ENCODE measurements at places on chromosomes 13 and 19. TPM values are rescaled to one million over a fixed set of nuclear protein-coding genes. Genes with fewer than 3 reads are reported as not detected.

WDR88 gene
- total RNA-seq, result not detected

CEACAM3 gene
- not detected for total RNA-seq

- no peaks in the 10 kb centered on the region for H3K4me1 ChIP-seq
- H3K36me3 ChIP-seq, result no peaks in the 10 kb centered on the region
- H3K27me3 ChIP-seq, result no peaks in the 10 kb centered on the region
Measured at GRCh38 chr13:37413161-37413560, 185.4 kb downstream of the POSTN start.

COL5A3 gene
- total RNA-seq, result 0.18 TPM

GRCh38 chr19:30325676-30326392 is 46.4 kb upstream of the ZNF536 start:
- H3K27me3 ChIP-seq, result no peaks in the 10 kb centered on the region
- no peak overlapping the region for H3K27ac ChIP-seq
- no peaks in the 10 kb centered on the region for H3K4me1 ChIP-seq
- DNase-seq, result no peak

DNA sequence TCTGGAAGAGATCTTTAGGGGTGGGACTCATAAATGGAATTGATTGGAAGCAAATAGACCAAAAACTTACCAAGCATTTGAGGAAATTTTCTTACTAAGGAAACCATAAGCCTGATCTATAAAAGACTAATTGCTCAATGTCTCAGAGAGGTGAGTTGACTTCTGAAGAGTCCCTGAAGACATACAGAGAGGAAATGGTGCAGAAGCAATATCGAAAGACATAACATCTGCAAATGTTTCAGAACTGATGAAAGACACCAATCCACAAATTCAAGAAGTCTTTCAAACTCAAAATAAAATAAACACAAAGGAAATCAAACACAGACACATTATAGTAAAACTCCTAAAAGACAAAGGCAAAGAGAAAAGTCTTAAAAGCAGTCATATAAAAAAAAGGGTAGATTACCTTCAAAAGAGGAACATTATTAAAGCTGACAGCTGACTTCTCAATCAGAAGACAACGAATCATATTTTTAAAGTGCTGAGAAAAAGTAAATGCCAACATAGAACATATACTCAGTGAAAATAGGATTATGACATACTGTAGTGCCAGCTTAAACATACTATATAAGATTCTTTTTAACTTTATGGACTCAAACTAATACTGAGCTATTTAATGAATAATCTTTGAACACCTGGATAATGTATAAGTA is 45.4 kb upstream of the CALM3 start:
- DNase-seq, result no peak
- no peak overlapping the region for H3K4me3 ChIP-seq
- peaks cover 12% of the 10 kb centered on the region for H3K27me3 ChIP-seq
- H3K4me1 ChIP-seq, result no peaks in the 10 kb centered on the region
- H3K36me3 ChIP-seq, result peaks cover 2% of the 10 kb centered on the region

DZIP1 gene
- 0.34 TPM for total RNA-seq

DNA sequence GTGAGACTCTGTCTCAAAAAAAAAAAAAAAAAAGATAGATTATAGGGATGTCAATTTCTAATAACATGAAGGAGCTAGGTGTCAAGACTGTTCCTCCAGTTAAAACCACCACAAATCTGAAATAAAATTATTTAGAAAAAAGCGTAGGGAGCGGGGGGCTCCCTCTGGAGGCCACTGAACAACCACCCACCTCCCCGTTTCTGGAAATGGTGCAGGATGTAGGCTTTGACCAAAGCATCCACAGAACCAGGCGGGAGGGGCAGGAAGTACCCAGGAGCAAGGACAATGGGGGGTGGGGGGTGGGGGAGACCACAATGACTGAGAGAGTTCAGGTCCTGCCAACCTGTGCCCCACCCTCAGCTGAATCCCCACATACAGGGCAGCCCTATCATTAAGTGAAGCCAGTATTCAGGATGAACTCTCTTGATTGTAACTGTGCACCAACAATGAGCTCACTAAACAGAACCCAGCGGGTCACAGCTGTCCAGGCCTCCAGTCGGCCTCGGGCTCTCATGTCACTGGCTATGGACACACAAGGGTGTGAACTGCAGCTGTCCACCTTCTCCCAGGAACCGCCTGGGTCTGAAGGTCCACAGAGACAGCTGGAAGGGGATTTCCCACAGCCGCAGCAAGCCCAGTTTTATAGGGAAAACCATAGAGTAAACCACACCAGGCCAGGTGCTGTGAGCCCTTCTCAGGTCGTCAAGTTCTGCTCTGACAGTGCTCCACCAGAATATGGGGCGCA is 6.6 kb downstream of the ZSCAN18 start:
- peaks cover 28% of the 10 kb centered on the region for H3K36me3 ChIP-seq
- H3K4me3 ChIP-seq, result no peak overlapping the region
- no peak overlapping the region for H3K27ac ChIP-seq
- H3K27me3 ChIP-seq, result no peaks in the 10 kb centered on the region

MOB3A gene
- 240 TPM for total RNA-seq

INAFM1 gene
- 14.3 TPM for total RNA-seq

DNA sequence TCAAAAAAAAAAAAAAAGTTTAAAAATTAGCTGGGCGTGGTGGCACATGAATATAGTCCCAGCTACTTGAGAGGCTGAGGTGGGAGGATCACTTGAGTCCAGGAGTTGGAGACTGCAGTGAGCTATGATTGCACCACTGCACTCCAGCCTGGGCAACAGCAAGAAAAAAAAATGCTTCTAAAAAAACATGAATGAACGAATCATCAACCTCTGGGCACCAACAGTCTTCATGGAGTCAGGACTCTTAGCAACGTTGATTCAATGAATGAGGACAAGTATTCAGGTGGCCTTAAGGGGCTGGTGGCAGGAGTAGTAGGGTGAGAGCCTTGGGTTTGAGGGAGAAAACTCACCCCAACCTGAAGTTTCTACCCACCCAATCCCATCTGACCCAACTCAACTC is 20.6 kb upstream of the OLFM2 start:
- H3K4me3 ChIP-seq, result no peak overlapping the region
- H3K27ac ChIP-seq, result no peak overlapping the region
- no peaks in the 10 kb centered on the region for H3K4me1 ChIP-seq
- no peak for DNase-seq
- no peaks in the 10 kb centered on the region for H3K36me3 ChIP-seq
- no peaks in the 10 kb centered on the region for H3K27me3 ChIP-seq

- H3K27ac ChIP-seq, result peak overlapping the region; percentile 64
- no peak overlapping the region for H3K4me3 ChIP-seq
- DNase-seq, result peak; percentile 29
- H3K27me3 ChIP-seq, result peaks cover 9% of the 10 kb centered on the region
Measured at GRCh38 chr19:42154471-42155323, 22.5 kb upstream of the POU2F2 start.

DNA sequence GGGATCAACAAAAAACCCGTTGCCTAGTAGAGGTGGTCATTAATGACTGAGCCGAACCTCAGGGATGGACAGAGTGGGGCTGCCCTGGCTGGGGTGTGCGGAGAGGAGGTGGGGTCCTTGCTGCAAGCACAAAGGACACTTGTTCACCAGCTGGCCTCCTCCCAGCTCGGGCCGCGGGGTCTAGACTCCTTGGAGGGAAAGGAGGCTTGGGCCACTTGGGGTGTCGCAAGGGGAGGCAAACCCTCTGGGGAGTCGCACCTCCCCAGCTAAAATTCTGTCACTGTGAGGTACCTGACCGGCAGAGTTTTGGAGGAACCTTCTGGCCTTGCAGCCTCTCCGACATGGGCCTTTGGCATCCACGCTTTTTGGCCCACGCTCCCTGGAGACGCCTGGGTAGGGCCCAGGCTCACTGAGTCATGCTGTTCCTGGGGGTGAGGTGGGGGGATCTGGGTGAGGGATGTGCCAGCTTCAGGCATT is 8.2 kb downstream of the KLHL26 start:
- DNase-seq, result no peak
- H3K27me3 ChIP-seq, result no peaks in the 10 kb centered on the region
- no peak overlapping the region for H3K27ac ChIP-seq
- no peaks in the 10 kb centered on the region for H3K36me3 ChIP-seq

CDADC1 gene
- total RNA-seq, result 13.7 TPM

DNA sequence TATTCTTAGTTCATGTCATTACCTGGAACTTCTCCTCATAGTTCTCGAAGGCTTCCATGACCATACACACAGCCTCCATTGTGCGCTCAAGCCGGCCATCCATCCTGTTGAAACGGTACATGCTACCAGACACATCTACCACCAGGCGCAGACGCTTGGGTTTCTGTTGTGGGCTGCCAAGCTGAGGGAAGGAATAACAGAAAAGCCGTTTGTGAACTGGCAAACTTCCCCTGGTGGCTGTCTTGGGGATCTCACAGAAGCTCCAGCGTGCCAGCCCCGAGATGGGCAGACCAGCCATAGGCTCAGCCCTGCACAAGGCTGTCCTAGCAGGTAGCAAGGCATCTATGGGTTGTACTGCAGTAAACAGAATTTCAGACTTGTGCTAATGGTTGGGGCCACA is 130.1 kb downstream of the RGCC start:
- no peak overlapping the region for H3K4me3 ChIP-seq
- peak; percentile 26 for DNase-seq
- peaks cover 27% of the 10 kb centered on the region for H3K36me3 ChIP-seq
- H3K27ac ChIP-seq, result no peak overlapping the region
- H3K27me3 ChIP-seq, result no peaks in the 10 kb centered on the region
- peaks cover 3% of the 10 kb centered on the region for H3K4me1 ChIP-seq

DNA sequence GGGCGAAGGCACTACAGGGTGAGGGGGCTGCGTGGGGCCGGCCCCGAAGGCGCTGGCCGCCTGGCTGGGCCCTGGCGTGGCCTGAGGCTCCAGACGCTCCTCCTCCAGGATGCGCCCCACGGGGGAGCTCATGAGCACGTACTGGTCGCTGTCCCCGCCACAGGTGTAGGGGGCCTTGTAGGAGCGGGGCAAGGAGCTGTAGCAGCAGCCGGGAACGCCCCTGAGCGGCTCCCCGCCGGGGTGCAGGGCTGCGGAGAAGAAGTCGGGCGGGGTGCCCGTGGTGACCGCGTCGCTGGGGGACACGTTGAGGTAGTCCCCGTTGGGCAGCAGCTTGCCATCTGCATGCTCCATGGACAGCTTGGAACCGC is 3.0 kb downstream of the IRS2 start:
- peaks cover 12% of the 10 kb centered on the region for H3K36me3 ChIP-seq
- no peak overlapping the region for H3K4me3 ChIP-seq
- peaks cover 4% of the 10 kb centered on the region for H3K27me3 ChIP-seq
- H3K27ac ChIP-seq, result no peak overlapping the region

- peaks cover 53% of the 10 kb centered on the region for H3K27me3 ChIP-seq
- H3K4me3 ChIP-seq, result peak overlapping the region; percentile 31
Measured at GRCh38 chr13:27952876-27953675, 16.0 kb downstream of the CDX2 start.

GRCh38 chr19:33317517-33317916 is 15.2 kb upstream of the CEBPA start:
- H3K4me3 ChIP-seq, result no peak overlapping the region
- H3K27ac ChIP-seq, result no peak overlapping the region
- DNase-seq, result no peak
- H3K36me3 ChIP-seq, result no peaks in the 10 kb centered on the region

DNA sequence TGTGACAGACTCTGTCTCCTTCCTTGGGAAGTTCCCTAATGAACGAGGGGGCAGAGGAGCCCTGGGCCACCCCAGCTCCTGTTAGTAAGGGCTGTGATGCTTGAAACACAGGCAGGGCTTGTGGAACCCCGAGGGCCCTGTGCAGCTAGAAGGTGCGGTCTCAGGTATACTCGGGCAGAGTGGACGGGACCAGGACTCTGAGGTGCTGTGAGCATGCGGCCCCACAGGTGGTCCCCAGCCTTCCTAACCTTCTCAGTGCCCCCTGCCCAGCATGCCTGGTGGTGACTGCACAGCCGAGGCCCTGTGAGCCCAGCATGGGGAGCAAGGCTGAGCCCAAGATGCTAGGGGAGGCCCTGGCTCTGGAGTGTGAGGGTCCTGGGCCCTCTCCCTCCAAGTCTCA is 4.0 kb upstream of the SIGLEC8 start:
- H3K4me1 ChIP-seq, result peaks cover 16% of the 10 kb centered on the region
- DNase-seq, result no peak
- H3K36me3 ChIP-seq, result peaks cover 2% of the 10 kb centered on the region
- H3K27ac ChIP-seq, result no peak overlapping the region
- peaks cover 46% of the 10 kb centered on the region for H3K27me3 ChIP-seq

GRCh38 chr13:33271759-33272158 is 13.8 kb downstream of the STARD13 start:
- no peak overlapping the region for H3K27ac ChIP-seq
- H3K4me1 ChIP-seq, result no peaks in the 10 kb centered on the region
- no peak overlapping the region for H3K4me3 ChIP-seq
- no peak for DNase-seq

PDCD2L gene
- total RNA-seq, result 12.9 TPM

DNA sequence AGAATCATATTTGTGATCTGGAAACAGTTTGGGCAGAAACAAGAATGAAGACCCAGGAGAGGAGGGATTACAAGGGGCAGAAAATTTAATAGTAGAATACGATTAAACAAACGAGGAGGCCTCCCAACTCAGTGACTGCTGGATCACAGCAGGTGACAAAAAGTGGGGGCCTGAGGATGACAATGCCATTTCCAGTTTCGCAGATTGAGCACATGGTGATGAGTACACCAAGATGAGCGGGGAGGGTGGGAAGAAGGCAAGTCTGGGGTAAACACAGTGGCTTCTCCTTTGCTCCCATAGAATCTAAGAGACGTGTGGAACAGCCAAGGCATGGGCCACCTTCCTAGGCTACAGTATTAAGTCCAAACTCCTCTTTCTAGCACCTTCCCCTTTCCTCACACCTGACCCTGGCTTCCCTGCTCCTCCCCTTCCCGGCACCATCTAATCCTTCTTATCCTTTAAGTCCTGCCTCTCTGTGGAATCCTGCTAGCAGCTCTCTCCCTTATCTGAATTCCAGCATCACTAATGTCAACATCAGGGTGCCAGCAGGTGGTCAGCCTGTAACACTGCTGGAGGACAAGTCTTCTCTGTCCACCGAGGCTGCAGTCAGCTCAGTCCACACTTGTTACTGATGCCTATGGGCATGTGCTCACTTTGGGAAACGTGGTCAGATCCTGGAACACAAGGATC is 13.5 kb downstream of the ATP7B start:
- DNase-seq, result no peak
- no peaks in the 10 kb centered on the region for H3K36me3 ChIP-seq
- peaks cover 27% of the 10 kb centered on the region for H3K27me3 ChIP-seq
- H3K27ac ChIP-seq, result no peak overlapping the region

RUBCNL gene
- total RNA-seq, result 0.21 TPM

DNA sequence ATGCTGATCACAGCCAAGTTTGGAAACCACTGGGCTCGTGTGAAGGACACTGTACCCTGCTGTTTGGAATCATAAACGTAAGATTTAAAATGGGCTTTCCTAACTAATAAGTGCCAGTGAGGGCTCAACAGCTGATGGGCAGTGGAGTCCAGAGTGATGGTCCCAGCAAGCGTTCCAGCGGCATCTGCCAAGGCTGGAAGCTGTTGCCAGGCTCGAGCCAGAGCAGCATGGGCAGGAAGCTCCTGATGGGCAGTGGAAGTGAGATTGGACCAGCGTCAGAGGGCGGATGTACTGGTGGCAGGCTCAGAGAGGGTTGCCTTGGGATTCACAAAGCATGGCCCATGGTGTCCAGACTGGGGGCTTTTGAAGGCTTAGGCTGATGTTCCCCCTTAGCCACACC is 30.2 kb downstream of the COL4A2 start:
- no peak overlapping the region for H3K27ac ChIP-seq
- no peak for DNase-seq
- H3K36me3 ChIP-seq, result no peaks in the 10 kb centered on the region
- H3K4me3 ChIP-seq, result no peak overlapping the region

- no peak for DNase-seq
- H3K36me3 ChIP-seq, result no peaks in the 10 kb centered on the region
- no peak overlapping the region for H3K4me3 ChIP-seq
Measured at GRCh38 chr13:69947582-69947981, 160.0 kb upstream of the ATXN8OS start.

Data from activated CD8-positive, alpha-beta T cell treated with anti-CD3 and anti-CD28 coated beads, Interleukin-2, amount 10 ng/mL, durations not matched to agents 7 days and 5 days (primary cell).